ENCODE measurements at places on chromosomes 6 and 20.

DNA sequence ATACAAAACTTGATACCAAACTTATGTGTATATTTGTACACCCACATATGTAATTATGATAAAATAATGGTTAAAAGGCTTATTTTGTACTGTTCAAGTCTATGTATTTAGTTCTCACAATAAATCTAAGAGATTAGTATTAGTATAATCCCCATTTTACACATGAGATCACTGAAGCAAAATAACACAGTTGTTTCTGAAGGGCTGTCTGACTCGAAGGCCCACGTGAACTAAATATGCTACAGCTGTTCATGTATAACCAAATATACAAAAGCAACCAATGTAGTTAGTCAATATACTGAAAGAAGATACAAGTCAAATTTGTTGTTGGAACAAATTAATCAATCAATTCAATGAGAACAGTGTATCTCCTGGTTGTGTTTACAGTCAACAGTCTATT is 959.2 kb downstream of the EPHA7 start:
- DNase-seq, result no peak

DNA sequence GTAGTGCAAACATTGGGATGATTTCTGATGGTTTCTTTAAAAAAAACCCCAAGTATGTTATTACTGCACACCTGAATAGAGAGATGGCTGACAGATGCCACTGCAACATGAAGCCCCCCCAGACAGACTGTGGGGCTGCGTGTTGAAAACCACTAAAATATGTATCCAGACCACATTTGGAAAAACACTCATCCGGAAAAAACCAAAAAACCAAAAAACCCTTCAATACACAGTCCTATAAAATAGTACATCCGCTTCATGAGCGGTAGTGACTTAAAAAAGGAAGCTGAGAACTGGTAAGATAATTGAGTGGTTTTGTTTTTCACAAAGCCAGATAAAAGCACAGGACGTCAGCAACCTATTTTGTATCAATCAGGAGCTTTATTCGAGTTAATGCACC is 47.1 kb upstream of the EDN3 start:
- no peak for DNase-seq

- no peak for DNase-seq
These were observed 9.7 kb upstream of the ZSCAN9 start for GRCh38 chr6:28215425-28215824.

DNA sequence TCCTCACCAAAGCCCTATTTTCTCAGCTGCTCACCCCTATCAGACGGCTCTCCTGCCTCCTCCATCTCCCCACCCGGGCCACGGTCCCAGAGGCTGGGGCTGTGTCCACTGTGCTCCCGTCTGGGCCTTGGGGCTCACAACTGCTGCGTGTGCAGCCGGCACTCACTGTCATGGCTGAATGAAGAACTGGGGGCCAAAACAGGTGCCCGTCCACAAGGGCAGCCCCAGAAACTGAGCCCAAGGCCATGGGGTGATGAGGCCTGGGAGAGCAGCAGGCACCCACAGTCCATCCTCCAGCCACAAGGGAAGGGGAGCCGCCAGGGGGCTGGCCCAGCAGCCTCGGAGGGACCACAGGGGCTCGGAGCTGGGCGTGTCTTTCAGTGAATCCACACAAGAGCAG is 159.5 kb downstream of the DLL1 start:
- no peak for DNase-seq

DNA sequence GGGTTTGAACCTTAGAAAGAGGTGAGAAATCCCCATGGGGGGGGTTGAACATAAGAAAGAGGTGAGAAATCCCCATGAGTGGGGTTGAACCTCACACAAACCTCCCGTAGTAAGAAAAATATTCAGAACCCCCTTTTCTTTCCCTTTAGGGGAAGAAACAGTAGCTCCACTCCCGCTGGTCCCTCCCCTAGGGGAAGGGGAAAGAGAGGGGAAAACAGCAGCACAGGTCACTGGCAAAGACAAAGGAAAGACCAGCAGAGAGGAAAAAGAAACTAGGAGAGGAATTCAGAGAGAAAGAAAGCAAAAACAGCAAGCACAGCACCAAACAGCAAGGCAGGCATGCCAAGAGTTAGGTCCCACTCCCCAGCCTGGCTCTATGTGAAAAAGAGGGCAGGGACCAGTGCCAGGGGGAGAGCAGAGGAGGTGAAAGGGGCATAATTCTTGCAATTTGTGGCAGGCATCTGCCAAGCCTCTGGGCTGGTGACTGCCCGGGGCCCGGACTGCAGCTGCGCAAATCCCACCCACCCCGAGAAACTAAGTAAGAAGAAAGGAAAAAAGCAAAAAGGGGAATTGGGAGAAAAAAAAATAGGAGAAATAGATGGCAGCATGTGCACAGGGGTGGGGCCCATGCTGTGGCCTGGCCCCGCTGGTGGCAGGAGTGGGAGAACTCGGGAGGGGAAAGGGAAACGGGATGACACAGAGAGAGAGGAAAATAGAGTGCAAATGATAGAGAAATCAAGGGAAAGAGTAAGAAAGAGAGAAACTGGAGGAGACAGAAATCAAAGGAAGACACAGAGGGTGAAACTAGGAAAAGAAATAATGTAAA is 15.1 kb upstream of the GOPC start:
- no peak for DNase-seq

- DNase-seq, result no peak
These were observed 26.8 kb downstream of the ERGIC3 start for GRCh38 chr20:35568645-35569044.

DNA sequence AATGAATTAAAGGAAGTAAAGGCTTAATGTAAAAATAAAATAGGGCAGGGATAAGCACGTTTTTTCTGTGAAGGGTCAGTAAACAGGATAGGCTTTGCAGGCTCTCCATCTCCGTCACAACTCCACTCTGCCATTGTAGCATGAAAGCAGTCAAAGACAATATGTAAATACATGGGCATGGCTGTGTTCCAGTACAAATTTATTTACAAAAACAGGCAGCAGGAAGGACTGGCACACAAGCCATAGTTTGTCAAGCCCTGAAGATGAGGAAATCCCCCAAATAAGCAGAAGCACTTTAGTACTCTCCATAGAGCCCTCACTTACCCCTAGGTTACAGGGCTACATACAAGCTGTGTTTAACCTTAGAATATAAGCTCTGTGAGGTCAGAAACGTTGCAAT is 8.9 kb upstream of the FBXO9 start:
- no peak for DNase-seq

DNA sequence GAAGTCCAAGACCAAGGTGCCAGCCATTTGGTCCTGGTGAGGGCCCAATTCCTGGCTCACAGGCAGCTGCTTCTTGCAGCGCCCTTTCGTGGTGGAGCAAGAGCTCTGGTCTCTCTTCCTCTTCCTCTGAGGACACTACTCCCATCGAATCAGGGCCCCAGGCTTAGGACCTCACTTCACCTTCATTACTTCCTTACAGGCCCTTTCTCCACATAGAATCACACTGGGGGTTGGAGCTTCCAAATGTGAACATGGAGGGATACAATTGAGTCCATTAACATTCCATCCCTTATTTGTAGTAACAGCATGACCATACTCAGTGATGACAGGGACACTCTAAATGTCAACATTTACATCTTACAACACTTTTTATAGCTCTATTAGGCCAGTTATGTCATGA is 2.3 kb downstream of the RAMACL start:
- DNase-seq, result no peak

DNA sequence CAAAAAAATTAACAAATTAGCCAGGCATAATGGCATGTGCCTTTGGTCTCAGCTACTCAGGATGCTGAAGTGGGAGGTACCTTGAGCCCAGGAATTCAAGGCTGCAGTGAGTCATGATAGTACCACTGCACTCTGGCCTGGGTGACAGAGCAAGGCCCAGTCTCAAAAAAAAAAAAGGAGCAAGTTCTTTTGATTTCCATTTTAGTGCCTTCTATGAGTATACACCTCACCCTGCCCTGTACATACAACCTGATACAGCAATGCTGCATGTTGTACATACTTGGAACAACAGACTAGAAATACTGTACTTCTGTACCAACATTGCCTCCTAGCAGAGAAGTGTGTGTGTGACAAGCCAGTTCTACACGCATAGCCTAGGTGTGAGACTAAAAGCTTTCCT is 97.3 kb upstream of the CARMIL1 start:
- DNase-seq, result no peak

Measured in foreskin keratinocyte (primary cell).